HFFc6 (cell line): ENCODE measurements at places on chromosomes 2 and 18.

DNA sequence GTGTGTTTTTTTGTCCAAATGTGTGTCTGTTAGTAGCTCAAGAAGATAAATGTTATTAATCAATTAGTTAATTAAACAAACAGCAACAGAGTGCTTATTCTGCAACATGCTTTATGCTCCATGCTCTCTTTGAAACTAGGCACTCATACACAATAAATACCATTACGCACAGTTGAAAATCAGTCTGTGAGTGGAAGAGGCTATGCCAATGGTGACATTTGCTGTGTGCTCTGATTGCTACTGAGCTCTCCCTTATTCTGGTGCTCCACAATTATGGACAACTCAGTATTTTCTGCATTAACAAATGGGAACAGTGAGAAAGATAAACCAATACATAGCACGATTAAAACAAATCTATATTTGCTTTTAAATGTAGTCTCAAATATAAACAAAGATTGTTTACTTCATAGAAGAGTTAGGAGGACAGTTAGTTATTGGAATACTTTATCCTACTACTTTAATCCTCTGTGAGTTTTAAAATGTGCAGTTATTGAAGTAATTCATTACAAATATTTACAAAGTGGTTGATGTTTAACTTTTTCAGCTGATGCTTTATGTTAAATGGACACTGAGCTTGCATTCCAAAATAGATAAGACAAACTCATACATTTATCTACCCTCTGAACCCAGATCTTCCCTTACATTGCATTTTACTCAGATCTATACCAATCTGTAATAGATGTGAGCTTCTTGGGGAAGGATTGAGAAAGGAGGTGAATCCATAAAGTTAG, 55.3 kb downstream of the NXPH2 start:
- no peak for DNase-seq

DNA sequence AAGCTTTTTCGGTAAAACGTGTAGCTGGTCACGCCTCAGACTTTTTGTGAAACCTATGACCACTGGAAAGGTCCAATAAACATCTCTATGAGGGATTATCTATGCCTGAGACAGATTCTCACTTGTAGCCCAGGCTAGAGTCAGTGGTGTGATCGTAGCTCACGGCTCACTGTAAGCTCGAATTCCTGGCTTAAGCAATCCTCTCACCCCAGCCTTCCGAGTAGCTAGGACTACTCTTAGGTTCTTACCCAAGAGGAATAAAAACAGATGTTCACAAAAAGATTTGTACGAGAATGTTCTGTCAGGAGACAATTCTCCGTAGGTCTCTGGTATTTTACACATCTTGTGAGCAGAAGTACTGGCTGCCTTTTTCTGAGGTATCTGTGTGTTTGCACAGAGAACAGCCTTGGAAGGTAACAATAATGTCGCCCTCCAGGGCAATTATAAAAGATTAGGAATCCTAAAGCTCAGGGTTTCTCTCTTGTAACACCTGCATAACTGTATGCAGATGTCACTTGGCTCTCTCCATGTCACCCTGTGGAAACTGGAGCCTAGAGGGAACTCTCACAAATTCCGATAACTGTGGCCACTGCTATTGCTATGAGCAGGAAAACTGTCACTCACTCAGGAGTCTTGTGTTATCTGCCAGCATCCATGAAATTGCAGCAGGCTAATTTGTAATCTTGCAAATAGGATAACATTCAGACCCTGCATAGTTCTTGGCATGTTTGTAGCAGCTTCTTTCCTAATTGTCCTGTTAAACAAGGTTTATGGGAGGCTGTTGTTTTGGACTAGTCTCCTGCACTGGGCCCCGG, 25.5 kb upstream of the RALBP1 start:
- no peak for DNase-seq

GRCh38 chr2:84306361-84306760, 152.7 kb downstream of the SUCLG1 start:
- DNase-seq, result no peak

- no peak for DNase-seq
Measured at GRCh38 chr2:168217920-168218319, 29.5 kb downstream of the STK39 start.

DNA sequence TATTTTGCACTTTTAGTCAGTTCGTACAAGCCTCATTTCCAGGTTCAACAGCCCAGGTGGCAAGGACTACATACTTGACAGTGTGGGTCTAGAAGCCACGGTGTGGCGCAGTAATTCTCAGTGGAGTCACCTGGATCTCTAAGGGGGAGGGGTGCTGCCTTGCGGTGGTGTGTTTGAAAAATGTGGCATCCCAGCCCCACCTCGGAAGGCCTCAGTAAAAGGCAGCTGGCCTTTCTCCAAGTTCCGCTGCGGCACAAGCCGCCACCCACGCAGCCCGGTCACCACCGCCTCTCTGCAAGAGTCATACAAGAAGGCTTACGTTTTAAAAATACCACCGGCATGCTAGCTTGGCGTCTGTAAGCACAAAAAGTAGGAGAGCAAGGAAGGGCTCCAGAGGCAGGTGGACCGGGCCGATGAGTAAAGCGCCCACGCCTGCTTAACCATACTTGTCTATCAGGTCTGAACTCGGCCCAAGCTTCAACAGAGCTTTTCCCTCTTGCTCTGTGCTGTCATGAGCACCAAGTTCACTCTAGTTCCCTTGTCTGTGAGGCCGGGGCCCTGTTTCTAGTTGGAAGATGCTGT, 49.5 kb downstream of the SPRED2 start:
- DNase-seq, result peak; percentile 88

GRCh38 chr2:68126561-68126960, 31.1 kb upstream of the PNO1 start:
- no peak for DNase-seq

DNA sequence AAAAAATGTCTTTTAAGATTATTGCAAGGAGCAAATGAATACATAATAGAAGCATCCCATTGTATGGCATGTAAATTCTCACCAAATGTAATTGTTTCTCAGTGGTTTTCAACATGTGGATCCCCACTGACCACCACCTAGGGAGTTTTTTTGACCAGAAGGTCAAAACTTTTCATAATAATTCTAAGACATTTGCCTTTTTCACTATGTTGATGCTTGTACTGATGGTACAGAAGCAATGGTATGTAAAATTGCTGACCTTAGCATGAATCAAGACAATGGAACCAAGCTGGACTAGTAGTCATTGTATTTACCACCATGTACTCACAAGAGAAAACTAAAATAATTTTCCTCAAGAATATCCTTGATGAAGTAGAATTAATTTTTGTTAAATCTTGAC, 36.8 kb downstream of the RAB10 start:
- no peak for DNase-seq

DNA sequence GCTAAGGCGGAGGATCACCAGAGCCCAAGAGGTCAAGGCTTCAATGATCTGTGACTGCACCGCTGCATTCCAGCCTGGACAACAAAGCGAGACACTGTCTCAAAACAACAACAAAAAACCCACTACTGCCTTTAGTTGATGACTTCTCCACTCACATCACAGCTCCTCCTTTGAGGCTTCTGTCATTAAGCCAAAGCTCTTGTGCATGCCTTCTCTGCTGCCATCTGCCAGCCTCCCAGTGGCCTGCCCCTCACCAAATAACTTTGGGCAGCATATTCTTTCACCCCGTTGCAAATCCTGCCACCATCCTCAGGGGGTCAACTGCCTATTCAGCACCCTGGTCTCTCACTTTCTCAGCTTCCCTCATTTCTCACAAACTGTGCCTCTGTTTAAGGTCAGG, 27.5 kb downstream of the OSBPL1A start:
- DNase-seq, result no peak
